ENCODE measurements at places on chromosomes 16 and 17.
A peak's percentile ranks its signal among the peaks of the same experiment; 100 is the strongest.

GRCh38 chr17:7184091-7184488 is 4.9 kb upstream of the ASGR1 start:
- no peak for DNase-seq

GRCh38 chr17:45091778-45092425 is 30.8 kb downstream of the NMT1 start:
- no peak for DNase-seq

DNA sequence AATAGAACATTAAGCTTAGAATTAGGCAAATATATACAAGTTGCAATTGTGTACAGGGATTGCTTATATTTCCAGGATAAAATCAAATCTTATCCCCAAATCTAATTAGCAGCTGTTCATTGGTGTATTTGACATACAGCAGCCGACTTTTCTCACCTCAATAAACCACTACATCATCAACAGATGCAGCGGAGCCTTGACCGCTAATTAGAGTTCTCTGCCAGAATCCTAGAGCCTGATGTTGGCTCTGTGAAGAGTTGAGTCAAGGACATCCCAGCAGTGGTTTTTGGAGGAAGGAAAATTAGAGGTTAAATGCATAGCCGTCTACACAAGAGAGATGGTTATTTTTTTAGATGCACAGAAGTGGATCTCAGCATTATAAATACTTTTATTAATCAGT is 221.9 kb upstream of the CACNG5 start:
- DNase-seq, result no peak

GRCh38 chr17:82657926-82658325 is 9.7 kb upstream of the WDR45B start:
- DNase-seq, result no peak

DNA sequence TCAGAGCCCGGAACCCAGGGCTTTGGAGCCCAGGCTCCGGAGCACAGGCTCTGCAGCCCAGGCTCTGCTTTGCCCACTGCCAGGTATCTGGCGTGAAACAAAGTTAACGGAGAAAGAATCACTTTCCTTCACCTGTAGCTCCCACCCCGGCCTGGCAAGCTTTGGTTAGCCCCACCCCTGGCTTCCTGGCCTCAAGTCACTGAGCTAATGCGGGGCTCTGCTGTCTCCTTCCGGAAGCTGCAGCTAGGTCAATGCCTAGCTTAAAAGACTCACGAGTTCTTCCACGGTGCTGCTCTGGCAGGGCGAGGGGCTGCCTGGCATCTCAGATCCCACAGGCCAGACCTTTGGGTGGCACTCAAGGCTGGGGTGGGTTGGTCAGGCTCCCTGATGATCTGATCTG is 21.1 kb upstream of the SPPL2C start:
- no peak for DNase-seq

DNA sequence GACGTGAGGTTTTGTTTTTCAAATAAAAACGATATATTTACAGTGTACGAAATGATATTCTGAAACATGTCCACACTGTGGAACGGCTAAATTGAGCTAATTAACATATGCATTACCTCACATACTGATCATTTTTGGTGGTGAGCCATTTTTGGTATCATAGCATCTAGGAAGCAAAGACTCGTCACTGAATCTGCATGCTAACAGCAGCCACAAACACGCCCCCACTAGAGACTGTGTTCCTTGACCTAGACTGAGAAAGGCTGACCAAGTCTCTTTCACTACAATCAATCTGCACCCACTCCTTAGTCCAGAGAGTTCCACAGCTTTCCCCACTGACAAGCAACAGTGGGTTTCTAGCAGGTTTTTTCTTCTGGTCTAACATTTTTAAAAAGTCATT is 29.5 kb downstream of the NPLOC4 start:
- no peak for DNase-seq

DNA sequence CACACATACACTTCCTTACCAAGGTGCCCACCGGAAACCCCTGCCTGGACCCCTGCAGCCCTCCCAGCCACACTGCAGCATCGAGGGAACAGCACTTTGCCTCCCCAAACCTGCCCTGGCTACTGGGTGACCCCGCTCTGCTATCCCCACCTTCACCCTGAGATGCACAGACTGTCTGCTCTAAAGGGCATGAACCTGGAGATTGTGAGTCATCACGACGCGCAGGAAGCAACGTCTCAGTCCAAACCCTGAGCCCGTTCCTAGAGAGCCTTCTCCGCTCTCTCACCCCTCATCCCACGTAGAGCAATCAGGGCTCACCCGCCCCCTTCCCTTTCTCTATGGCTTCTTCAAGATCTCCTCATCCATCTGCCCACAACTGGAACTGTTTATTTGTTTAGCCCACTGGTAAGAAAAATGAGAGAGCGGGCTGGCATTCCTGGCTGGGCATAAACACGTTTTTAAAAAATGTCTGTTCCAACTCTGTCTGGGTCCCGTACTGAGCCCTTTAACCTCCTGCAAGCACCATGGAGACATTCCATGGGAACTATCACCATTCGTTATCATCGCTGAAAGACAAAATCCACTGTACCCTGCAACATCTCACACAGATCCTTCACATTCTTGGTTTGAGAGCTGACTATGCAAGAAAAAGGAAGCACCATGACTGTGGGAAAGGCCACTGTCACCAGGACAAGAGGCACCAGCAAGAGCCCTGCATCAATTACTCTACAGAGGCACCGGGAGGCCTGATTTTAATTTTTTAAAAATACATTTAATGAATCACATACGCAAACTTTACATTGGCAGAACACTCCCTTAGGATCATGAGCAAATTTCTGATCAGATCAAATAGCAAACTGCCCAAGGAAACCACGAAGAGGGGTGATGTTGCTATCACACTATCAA is 28.2 kb downstream of the ZFHX3 start:
- peak; percentile 60 for DNase-seq

- no peak for DNase-seq
These were observed 509 bp upstream of the ATP2C2 start for GRCh38 chr16:84367750-84368307.

GRCh38 chr16:87864331-87864989 is 4.8 kb downstream of the SLC7A5 start:
- no peak for DNase-seq

DNA sequence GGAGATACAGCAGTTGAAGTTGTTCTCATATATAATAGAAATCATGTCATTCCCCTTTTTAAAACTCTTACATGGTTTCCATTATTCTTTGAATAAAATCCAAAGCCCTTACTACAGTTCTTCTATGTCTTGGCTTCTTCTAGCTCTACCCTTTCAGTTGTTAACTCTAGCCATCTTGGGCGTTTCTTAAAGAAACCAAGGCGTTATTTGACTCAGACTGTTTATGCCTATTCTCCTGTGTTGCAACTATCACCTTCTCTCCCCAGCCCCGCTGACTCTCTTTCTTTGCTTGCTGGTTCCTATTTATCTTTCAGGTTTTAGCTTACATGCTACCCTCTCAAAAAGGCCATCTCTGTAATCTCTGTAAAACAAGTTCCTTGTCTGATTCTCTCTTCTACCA is 32.7 kb downstream of the NFATC3 start:
- no peak for DNase-seq

DNA sequence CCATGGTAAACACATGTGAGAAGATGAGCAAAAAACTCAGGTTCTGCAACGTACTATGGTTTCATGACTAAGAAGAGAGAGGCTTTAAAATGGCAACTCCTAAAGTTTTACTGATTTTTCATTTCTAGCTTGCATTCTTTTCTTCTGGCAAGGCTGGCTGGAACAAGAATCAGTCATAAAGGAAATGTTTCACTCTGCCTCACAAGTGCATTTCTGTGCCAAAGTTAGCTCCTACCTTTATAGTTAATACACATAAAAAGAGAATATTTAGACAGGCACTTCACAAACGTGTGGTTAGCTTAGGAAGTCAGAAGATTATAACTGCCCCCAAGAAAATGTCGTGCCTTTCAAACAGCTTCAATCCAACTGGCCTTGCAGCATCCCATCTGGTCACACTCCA is 417.1 kb upstream of the CDH11 start:
- DNase-seq, result no peak

DNA sequence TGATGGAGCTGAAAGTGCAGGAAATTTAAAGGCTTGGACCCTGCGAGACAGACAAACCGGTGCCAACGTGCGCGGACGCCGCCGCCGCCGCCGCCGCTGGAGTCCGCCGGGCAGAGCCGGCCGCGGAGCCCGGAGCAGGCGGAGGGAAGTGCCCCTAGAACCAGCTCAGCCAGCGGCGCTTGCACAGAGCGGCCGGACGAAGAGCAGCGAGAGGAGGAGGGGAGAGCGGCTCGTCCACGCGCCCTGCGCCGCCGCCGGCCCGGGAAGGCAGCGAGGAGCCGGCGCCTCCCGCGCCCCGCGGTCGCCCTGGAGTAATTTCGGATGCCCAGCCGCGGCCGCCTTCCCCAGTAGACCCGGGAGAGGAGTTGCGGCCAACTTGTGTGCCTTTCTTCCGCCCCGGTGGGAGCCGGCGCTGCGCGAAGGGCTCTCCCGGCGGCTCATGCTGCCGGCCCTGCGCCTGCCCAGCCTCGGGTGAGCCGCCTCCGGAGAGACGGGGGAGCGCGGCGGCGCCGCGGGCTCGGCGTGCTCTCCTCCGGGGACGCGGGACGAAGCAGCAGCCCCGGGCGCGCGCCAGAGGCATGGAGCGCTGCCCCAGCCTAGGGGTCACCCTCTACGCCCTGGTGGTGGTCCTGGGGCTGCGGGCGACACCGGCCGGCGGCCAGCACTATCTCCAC is at the start of gene NOG:
Gene NOG, plus strand, starts transcription at position 54 of the 674 bp plus-strand sequence. Its CDS starts 525 bp downstream, at position 579.
- DNase-seq, result no peak

DNA sequence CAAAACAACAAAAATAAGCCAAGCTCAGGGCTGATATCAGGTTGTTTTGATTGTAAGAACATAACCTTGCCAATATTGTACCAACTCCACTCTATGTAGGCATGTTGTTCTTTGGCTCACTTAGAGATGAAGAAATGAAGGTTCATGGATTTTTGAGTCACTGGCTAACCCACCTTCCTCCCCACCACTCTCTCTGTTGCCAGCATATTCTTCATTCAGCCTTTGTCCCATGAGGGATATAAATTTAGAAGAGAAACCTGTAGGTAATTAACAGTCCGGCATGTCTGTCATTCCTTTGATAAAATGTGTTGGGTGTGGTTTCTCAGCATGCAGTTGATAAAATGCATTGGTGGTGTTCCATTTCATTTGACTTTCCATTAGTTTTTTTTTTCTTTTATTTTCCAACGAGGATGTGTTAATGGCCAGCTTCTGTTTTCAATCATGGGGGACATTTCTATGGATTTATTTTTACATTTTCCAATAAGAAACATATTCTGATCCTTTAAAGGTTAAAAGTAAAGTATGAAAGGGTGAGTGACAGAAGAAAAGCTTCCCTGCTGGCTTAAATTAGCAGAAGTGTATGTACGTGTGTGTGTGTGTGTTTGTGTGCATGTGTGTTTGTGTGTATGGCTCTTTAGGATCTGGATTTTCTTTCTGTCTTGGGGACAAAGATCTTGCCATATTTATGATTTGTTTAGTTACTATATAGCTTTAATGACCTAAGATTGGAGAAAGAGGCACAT is 166.2 kb upstream of the KCNJ16 start:
- peak; percentile 33 for DNase-seq

DNA sequence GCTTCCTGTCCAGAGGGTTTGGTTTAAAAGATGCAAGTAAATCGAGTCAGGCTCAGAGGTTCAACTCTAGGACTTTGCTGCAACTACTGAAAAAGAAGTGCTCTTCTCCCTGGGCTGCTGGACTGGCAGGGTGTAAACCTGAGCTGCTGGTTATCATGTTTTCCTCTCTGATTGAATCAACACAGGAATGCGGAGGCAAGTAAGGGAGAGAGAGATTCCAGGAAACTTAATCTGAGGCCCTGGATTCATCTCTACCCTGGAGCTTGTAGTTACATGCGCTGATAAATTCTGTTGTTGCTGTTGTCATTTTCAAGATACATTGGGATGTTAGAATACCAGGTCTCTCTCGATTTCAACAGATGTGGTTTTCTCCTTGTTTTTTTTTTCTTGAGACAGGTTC is 8.2 kb upstream of the HS3ST3A1 start:
- no peak for DNase-seq
